Stimulated activated CD8-positive, alpha-beta memory T cell treated with anti-CD3 and anti-CD28 coated beads, Interleukin-2, amount 100 ng/mL, for 48 hours (primary cell): ENCODE measurements at places on chromosomes 5 and 9.
A peak's percentile ranks its signal among the peaks of the same experiment; 100 is the strongest.

- no peak for DNase-seq
These were observed 62.8 kb downstream of the INSYN2B start for GRCh38 chr5:169917500-169917899.

GRCh38 chr5:129500101-129500500, 40.0 kb downstream of the ADAMTS19 start:
- no peak for DNase-seq

DNA sequence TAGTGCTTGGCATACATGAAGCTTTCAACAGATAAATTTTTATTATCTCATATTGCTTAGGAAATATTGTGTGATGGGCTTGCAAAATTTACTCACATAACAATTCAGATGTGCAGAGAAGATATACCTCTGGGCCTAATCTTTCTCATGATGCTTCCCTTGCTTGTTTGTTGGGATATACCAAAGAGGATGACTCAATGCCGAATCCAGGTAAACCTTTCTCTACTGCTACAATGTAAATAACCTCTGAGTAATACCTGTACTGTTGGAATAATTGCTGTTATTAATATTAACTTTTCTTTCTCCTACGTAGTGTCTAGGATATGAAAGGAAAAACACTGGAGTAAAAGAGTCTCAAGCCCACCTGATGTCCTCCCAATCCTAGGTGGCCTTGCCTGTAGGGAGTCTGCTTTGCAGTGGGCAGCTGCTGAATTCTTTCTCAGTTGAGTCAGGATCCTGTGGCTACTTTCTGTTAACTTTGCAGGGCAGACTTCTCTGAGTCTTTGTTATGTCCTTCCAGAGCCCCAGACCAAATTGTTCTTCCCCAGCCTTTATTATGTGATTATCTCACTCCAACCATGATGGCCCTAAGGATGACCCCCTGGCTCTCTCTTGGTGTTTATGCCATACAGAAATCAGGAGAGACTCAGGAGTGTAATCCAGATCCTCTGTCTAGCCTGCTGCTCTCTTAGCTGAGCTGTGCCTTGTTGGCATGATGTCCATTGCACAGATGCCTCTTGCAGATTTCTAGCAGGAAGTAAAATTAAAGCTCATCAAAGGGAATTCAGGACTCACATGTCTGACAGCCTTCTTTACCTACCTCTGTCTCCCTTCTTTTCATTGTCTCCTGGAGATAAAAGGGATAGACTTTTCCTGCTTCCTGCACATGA, 208.1 kb downstream of the SNX18 start:
- no peak for DNase-seq

GRCh38 chr5:28012538-28012937, 974.2 kb upstream of the CDH9 start:
- DNase-seq = no peak

GRCh38 chr9:122122903-122123632, 30.0 kb upstream of the TTLL11 start:
- peak; percentile 73 for DNase-seq

DNA sequence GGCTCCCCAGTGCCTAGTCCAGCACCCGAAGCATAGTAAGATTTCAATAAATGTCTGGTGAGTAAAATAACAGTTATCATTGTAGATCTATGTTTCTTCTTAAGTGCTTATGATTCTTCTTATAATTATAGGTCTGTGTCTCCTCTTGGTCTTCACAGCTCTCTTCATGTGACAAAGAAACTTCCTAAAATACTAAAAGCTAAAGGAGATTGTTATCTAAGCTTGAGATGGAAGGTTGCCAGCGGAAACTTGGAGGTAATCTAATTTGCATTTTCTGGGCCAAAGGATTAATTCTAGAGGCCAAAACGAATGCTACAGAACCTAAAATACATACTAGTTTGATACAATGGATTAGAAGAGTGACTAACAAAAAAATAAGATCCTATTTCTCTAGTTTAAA, 13.6 kb upstream of the ARHGAP26 start:
- no peak for DNase-seq

DNA sequence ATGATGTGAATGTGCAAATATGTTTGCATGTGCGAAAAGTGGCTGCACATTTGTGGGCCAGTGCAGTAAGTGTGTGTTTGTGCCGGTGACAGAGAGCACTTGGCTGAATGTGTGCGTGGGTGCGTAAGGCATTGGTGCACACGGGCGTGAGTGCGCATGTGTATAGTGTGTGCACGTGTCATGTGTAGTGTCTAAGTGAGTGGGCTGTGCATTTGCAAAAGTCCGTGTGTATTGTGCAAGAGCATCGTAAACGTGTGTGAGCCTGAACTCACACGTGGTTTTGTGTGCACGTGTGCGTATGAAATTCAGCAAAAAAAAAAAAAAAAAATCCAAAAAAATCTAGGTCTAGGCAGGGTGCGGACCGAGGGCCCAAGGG, 6.5 kb upstream of the EBF1 start:
- DNase-seq = no peak

GRCh38 chr9:135355521-135356011, 124.0 kb upstream of the PPP1R26 start:
- DNase-seq = no peak

DNA sequence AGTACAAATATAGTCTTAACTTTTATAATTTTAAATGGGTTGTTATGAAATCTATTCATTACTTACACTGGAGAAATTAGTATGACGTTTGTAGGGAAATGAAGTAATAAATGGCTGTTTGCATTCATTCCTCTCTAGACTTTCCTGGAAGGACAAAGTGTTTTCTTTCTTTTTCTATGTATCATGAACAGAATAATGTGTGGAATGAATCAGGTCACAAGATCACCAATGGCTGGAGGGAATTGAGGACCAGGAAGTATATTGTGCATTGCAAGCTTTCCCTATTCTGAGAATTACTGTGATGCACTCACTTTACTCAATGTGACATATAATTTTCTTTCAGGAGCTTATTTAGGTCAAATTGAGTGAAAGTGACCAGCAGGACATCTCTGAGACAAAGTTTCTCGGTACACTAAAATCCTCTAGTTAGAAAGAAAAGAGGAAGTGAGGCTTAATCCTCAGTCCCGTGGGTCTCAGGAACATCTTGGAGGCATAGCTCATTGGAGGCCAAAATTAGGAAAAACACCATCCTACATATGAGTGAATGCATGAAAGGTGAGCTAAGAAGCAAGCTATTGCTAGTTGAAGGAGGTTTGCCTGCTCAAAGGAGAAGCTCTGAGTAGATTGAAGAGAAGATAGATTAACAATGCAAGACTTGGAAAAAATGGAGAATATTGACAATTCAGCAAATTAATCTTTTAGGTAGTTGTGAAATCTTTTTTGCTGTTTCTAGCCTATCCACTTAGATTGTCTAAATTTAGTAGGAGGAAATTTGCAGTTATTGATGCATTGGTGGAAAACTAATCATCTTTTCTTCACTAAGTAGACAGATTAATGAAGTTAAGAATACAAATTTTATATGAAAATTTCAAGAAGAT, 28.0 kb downstream of the ERAP2 start:
- DNase-seq = no peak

- no peak for DNase-seq
These were observed 448.1 kb downstream of the NFIB start for GRCh38 chr9:13865869-13866268.

GRCh38 chr9:77672183-77672582, 24.1 kb upstream of the GNA14 start:
- no peak for DNase-seq

DNA sequence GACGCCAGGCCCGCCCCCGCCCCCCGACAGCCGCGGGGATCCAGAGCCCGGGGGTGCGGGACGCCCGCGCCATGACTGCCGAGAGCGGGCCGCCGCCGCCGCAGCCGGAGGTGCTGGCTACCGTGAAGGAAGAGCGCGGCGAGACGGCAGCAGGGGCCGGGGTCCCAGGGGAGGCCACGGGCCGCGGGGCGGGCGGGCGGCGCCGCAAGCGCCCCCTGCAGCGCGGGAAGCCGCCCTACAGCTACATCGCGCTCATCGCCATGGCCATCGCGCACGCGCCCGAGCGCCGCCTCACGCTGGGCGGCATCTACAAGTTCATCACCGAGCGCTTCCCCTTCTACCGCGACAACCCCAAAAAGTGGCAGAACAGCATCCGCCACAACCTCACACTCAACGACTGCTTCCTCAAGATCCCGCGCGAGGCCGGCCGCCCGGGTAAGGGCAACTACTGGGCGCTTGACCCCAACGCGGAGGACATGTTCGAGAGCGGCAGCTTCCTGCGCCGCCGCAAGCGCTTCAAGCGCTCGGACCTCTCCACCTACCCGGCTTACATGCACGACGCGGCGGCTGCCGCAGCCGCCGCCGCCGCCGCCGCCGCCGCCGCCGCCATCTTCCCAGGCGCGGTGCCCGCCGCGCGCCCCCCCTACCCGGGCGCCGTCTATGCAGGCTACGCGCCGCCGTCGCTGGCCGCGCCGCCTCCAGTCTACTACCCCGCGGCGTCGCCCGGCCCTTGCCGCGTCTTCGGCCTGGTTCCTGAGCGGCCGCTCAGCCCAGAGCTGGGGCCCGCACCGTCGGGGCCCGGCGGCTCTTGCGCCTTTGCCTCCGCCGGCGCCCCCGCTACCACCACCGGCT, 1.0 kb downstream of the FOXE1 start:
- DNase-seq = peak; percentile 42

- no peak for DNase-seq
These were observed 40.1 kb downstream of the FREM1 start for GRCh38 chr9:14870090-14870489.

DNA sequence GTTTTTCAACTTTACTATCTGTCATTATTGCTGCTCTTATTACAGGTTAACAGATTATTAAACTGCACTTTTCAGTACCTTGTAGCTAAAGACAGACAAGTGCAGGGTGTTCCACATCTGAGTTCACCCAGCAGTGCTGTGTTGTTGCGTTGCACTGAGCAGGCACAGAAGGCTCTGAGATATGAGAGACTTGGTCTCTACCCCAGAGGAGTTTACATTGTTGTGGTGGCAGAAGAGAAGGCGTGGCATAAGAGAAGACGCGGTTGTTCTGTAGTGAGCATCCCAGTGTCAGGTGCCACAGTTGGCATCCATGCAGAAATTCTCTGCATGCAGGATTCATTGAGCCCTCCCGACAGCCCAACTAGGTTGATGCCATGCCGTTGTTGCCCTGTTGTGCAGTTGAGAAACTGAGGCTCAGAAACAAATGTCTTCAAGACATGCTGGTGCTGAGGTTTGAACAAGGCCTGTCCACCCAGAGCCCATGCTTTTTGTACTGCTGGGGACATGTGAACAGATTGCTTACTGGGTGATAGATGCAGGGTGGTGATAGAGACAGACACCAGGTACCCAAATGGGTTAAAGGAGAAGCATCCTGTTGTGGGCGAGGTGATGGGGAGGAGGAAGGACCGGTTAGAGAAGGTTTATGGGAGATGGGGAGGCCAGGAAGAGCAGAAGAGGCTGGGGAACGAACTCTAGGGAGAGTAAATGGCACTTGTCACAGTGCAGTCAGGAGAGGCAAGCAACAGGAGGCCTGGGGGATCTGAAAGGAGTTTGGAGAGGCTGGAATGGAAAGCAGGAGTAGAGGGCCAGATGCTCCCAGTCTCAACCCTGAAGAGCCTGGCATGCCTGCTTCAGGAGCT, 8.2 kb downstream of the ABL1 start:
- DNase-seq = no peak

- DNase-seq = no peak
These were observed 24.5 kb upstream of the UBE2QL1 start for GRCh38 chr5:6424110-6424659.

- DNase-seq = no peak
These were observed 151.2 kb downstream of the TTC39B start for GRCh38 chr9:15155826-15156225.

- no peak for DNase-seq
These were observed 47.1 kb downstream of the EHMT1 start for GRCh38 chr9:137665697-137666512.

DNA sequence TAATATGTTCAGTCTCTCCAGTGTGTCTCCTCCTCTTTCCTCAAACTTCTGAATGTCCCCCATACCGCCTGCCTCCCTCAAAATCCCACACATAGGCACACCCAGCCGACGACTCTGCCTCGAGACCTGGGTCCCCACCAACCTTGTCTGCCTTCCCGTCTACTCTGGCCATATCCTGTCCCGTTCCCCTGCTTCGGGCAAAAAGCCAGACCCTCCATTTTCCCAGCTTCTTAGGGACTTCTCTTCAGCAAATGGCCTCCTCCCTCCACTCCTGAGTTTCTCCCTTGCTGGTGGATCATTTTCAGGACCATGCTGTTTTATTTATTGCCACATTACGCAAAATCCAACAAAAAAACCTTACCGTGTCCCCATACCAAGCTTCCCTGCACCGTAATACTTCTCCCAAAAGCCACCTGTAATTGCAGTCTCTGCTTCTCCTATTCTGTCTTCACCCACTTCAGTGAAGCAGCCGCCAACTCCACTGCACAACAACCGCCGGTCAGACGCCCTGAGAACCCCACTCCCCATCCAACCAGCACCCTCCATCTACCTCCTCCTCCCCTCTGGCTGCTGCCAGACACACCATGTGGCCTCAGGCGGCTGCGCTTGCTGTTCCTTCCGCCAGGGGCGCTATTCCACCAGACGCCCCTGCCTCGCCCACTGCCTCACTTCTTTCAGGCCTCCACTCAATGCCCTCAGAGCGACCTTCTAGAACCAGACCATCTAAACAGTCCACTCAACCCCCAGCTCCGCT, 117.0 kb downstream of the TRPM6 start:
- DNase-seq = peak; percentile 5

DNA sequence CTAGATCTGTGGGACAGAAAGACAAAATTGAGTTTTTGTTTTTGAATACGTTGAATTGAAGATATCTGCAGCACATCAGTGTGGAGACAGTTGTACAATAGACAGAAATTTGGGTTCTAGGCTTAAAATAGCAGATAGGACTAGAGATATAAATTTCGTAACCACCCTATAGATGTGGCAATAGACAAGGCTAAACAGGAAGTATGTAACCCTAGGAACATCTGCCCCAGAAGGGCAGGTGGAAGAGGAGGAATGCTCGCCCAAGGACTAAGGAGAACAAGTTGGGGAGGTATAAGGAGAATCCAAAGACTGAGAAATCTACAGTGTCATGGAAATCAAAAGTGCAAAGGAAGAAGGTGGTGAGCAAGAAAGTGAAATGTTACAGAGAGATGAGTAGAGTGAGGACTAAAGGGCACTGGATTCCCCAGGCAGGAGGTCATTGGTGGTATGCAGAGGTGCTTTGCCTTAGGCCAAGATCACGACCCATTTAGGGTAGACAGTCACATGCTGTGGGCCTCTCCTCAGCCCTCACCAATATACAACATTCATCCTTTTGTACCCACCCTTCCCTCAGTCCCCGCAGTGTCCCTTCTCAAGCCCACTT, 109.1 kb upstream of the ELL2 start:
- no peak for DNase-seq

- no peak for DNase-seq
These were observed 64.9 kb downstream of the CDC42SE2 start for GRCh38 chr5:131328536-131329285.
